ENCODE measurements at places on chromosomes 4 and X. TPM values are rescaled to one million over a fixed set of nuclear protein-coding genes. Genes with fewer than 3 reads are reported as not detected.

Gene MCUB
- total RNA-seq, result 96.9 TPM

Gene TLR10
- total RNA-seq, result 0.53 TPM

Gene COL4A6
- total RNA-seq, result not detected

Gene CENPI
- total RNA-seq, result 25.9 TPM

Gene SRPK3
- total RNA-seq, result not detected

Gene GAGE12E
- not detected for total RNA-seq

Gene SH3RF1
- total RNA-seq, result not detected

Gene LRRC66
- 0.30 TPM for total RNA-seq

Gene FANCB
- 9.3 TPM for total RNA-seq

Gene JAKMIP1
- total RNA-seq, result 44.4 TPM

Gene CCDC149
- not detected for total RNA-seq

Gene PRDM5
- 0.23 TPM for total RNA-seq

Gene TMPRSS11A
- total RNA-seq, result not detected

Gene MAGEA4
- total RNA-seq, result not detected

Gene AKAP14
- not detected for total RNA-seq

Gene ELF4
- total RNA-seq, result 48.0 TPM

Gene PLRG1
- 77.5 TPM for total RNA-seq

Gene SPATA4
- total RNA-seq, result not detected

Gene CPZ
- total RNA-seq, result 0.75 TPM

Gene TRAPPC11
- 29.7 TPM for total RNA-seq

Gene F9
- total RNA-seq, result not detected

Gene CLDN34
- total RNA-seq, result not detected

Gene ANK2
- total RNA-seq, result 1.5 TPM

Gene DGKK
- not detected for total RNA-seq

Gene SULT1B1
- 3.7 TPM for total RNA-seq

Gene CPLX1
- 3.0 TPM for total RNA-seq

Gene CXCL8
- total RNA-seq, result 13.2 TPM

Gene TEX13C
- not detected for total RNA-seq

Gene YIPF7
- not detected for total RNA-seq

Gene PAPSS1
- total RNA-seq, result 28.1 TPM

Gene BCLAF3
- 8.6 TPM for total RNA-seq

Gene KIT
- 0.65 TPM for total RNA-seq

Gene ZFP42
- not detected for total RNA-seq

Gene NAAA
- 38.7 TPM for total RNA-seq

Gene TGIF2LX
- not detected for total RNA-seq

Gene ATOH1
- not detected for total RNA-seq

Gene ASB5
- total RNA-seq, result not detected

Gene FGF13
- total RNA-seq, result not detected

Gene SPARCL1
- total RNA-seq, result not detected

Gene SLC49A3
- total RNA-seq, result not detected

Gene LAP3
- 180 TPM for total RNA-seq

Gene CCDC160
- total RNA-seq, result not detected

Gene SASH3
- total RNA-seq, result 245 TPM

Gene NPFFR2
- total RNA-seq, result not detected

Gene PRSS12
- not detected for total RNA-seq

Gene SHROOM4
- total RNA-seq, result not detected

Gene CPE
- not detected for total RNA-seq

Gene MTTP
- total RNA-seq, result 0.15 TPM

Gene VAMP7
- total RNA-seq, result 41.7 TPM

Gene PPEF2
- total RNA-seq, result not detected

Gene ADH6
- not detected for total RNA-seq

Gene ARHGAP6
- total RNA-seq, result not detected

Gene RRH
- total RNA-seq, result 0.23 TPM

Gene IL2
- total RNA-seq, result 2.1 TPM

Gene PRDX4
- total RNA-seq, result 35.0 TPM

Gene S100G
- not detected for total RNA-seq

Gene SPANXC
- not detected for total RNA-seq
